CMK (cell line): ENCODE measurements at places on chromosomes 16 and 17.

GRCh38 chr17:55645361-55645760 lies 77.3 kb downstream of the TMEM100 start:
- no peak for DNase-seq

DNA sequence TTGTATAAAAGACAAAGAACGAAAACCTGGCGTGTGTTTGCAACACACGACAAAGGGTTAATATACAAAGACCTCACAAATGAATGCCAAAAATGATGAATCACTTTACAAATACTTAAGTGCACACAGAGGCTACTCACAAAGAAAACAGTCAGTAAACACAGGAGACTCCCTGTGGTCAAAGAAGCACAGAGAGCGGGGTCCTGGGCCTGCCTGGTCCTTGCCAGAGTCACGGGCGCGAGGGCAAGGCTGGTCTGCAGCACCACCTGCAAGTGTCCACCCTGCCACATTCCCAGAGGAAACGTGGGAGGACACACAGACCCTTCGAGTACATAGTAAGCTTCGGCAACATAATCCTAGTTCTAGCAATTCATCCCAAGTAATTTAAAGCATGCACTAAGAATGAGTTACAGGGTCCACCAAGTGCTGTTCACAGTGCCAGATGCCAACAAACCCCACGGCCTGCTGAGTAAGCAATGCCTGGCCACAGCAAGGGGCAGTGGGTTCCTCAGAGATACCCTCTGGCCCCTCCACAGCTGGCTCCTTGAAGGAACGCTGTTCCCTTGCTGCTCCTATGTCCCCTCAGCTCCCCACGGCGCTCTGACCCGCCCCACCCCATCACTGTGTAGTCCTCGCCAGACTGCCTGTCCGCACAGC lies 24.6 kb upstream of the FAAP100 start:
- DNase-seq = no peak

DNA sequence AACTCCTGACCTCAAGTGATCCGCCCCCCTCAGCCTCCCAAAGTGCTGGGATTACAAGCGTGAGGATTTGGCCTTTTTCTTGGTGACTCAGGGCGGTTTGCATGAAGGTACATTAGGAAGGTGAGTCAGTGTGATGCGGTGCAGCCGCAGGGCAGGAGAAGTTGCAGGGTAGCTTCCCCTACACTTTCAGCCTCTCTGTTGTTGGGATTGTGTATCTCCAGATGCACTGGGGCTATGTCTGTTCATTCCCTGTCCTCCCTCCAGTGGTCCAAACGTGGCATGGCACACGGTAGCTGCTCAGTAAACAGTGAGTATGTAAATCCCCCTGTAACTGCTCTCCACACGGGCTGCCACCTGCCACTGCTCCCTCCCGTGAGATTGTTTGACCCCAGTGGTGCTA lies 109.1 kb upstream of the CDC42EP4 start:
- no peak for DNase-seq

DNA sequence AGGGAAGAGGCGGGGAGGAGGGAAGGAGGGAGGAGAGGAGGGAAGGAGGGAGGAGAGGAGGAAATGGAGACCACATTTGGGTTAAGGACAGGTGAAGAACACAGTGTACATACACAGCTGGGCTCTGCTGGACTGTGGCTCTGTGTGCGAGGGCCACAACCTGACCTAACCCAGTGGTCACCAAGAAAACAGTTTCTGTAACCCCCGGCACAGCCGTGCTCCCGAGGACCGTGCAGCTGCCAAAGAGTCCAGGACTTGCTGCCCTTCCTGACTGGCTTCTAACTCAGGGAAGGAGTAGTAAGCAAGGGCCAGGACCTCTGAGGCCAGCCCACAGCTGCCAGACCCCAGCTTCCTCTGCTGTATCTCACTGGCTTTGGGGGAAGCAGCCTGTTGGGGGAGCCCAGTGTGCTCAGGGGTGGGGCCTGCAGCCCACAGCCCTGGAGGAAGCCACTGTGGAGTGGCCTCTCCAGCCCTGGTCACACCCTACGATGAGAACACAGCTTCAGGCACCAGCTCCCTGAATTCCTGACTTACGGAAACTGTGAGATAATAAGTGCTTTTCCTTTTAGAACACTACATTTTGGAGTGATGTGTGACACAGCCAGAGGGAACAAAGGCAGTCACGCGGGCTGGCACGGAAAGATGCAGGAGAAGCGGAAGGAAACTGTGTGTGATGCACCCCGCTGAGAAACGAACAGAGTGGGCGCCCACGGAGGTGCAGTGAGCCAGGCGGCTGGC lies 32.3 kb downstream of the SLC7A5 start:
- peak; percentile 57 for DNase-seq

GRCh38 chr16:80174416-80174815 lies 366.4 kb upstream of the DYNLRB2 start:
- DNase-seq = no peak

DNA sequence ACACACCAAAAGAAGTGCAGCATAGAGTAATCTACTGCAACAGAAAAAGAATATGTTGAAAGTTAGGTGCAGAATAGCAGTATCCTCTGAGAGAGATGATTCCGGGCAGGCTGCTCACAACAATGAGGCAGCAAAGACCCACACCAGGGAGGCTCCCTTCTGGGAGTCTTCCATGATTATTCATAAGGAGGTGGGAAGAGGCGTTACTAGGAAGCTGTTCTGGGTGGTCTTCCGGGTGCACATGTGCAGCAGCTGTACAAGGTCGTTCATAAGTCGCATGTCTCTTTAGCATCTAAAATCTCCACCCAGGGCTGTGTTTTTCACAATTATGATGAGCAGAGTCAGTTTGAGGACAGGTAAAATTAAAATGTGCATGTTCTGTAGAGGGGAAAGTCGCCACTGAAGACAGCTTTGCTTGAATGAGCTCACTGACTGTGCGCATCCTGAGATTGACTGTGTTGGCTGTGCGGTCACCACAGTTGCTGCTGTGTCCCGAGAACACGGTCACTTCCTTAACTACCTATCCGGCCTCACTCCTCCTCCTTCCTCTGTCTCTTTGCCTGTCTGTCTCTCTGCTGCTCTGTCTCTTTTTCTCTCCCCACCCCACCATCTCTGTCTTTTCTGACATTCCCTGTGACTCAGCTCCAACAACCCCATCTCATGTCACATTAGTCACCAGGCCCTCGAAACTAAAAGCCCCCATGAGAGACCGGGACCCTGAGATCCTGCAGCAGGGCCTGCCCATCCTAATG lies 125.5 kb upstream of the HSBP1 start:
- no peak for DNase-seq

- no peak for DNase-seq
Observed at GRCh38 chr17:27984816-27985215, 57.7 kb upstream of the NLK start.

DNA sequence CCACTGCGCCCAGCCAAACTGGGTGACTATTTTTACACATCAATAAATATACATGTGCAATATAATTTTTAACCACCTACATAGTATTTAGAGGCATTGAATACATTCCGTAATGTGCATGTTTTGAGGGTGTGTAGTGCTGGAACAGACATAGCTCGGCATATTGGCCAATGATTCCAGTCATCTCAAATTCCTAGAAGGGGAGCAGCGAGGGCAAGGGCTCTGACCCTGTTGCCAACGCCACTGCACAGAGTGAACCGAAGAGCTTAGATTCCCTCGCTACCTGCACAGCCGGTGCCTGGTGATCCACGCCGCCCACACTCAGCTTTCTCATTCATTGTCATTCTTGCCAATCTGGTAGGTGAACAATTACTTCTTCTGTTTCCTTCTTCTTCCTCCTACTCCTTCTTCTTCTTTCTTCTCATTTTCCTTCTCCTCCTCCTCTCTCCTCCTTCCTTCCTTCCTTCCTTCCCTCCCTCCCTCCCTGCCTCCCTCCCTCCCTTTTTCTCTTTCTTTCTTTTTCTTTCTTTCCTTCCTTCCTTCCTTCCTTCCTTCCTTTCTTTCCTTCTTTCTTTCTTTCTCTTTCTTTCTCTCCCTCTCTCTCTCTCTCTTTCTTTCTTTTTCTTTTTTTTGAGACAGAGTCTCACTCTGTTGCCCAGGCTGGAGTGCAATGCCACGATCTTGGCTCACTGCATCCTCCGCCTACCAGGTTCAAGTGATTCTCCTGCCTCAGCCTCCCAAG lies 26.3 kb upstream of the ATP2A3 start:
- DNase-seq = no peak

DNA sequence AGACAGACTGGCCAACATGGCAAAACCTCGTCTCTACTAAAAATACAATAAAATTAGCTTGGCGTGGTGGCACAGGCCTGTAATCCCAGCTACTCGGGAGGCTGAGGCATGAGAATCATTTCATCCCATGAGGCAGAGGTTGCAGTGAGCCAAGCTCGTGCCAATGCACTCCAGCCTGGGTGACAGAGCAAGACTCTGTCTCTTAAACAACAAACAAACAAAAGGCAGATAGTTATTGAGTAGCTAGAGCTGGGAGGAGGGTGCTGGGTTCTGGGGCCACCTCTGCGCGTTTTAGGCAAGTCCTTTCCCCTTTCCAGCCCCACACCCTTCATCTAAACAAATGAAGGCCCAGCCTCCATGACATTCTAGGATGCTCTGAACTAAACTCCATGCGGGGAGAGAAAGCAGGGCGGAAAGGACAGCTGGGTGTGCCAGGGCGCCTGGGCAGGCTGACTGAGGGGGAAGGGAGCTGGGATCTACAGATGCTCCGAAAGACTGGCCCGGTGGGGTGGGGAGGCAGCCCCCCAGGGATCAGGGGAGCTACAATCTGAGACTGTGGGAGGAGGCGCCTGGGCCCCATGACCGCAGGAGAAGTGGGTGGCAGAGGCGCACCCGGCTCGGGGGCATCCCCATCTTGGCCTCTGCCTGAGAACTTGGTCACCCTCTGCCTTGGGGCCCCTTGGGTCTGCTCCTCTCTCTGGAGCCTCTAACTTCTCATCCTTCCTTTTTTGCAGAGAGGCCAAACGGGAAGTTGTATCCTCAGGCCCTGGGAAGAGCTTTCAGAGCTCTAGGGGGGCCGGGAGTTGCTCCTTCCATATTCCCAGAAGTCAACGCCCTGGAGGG lies 910 bp downstream of the ITGAL start:
- DNase-seq = no peak

GRCh38 chr16:4443986-4444385 lies 18.3 kb downstream of the DNAJA3 start:
- DNase-seq = no peak

DNA sequence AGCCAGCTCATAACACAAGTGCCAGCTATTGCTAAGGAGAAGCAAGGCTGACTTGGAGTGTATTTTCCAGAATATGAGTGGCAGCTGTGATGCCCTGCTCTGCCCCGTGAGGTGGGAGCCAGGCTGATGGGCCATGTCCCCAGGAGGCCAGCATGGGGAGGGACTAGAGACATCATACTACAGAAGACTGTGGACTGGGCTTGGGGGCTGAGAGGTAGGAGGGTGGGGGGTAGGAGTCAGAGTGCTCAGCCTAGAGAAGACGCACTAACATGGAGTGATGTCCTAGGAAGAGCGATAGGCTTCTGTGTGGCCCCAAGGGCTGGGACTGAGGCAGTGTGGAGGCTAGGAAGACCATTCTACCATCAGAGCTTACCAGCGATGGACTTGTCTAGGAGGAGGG lies 143.7 kb downstream of the WSCD1 start:
- DNase-seq = no peak

DNA sequence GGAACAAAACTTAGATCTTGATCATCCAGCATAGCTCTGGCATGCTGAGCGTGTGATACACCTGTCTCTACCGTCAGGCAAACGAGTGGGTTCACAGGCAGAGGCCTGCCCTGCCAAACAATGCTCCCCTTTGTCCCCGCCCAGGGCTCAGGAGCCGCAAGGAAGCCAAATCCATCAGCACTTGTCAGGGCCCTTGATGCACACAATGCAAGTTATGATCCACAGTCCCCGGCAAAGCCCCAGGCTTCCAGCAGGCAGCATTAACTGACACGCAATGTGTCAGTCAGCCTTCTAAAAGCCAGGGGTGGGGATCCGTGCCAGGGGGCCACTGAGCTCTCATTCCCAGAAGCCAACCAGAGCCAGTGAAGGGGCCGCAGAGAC lies 460.9 kb downstream of the SLC39A11 start:
- DNase-seq = no peak

- no peak for DNase-seq
Observed at GRCh38 chr17:17313350-17313991, 10.3 kb downstream of the NT5M start.

GRCh38 chr16:31002250-31002700 lies 8.2 kb downstream of the STX1B start:
- no peak for DNase-seq

DNA sequence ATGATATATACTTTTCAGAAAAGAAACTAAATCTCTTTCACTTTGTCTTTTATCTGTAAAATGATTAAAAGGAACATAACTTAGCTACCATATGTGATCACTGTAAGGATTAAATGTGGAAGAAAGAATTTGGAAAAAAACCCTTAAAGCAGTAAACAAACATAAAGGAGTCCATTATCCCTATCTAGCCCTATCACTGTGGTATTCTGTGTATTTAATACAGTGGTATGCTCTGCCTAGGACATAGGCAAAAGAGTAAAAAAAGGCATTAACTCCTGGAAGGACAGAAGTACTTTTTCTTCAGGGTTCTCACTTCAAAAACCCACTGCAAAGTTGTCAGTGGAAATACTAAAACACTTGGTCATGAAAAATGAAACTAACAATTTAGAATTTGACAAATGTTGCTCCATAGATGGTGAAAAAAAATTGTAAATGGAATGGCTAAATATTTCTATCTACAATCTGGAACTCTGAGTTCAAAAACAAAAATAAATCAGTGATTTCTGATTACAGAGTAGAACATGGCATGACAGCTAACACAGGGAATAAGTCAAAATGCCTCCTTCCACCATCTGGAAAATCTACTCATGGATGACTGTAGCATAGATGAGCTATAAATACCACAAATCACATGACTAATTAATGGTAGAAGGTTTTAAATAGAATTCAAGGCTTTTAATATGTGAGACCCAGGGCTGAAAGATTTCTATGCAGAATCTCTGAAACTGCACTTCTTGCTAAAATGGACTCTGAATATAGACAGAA lies 140.1 kb downstream of the ITFG1 start:
- DNase-seq = no peak

- DNase-seq = no peak
Observed at GRCh38 chr17:75249564-75249963, 11.8 kb downstream of the GGA3 start.

DNA sequence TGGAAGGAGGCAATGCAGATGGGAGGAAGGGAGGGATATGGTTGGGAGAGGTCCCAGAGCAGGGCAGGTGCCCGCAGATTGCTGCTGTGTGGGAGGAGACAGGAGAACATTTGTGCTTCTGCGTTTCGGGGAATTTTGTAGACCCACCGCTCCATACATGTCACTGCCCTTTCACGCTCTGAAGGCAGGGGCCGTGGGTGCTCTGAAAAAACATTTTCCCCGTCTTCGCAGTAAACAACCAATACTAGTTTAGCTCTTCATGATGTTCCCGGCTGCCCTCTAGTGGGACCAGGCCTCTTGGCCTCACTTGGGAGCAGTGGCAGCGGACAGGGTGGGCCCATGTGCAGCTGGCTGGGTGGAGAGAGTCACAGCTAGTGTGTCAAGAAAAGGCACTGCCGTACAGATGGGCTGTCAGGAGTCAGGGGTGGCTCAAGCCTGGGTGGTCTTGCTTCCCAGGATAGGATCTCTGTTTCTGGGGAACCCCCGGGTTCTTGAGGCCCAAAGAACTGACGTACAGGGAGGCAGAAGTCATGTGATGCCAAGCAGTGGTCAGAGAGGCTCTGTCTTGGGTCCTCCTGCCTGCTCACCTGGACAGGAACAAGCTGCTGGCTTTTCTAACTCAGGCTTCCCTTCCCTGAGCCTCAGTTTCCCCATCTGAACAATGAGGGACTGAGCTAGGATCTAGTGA lies 46.5 kb upstream of the CPNE2 start:
- no peak for DNase-seq
